ENCODE measurements at places on chromosomes 1 and 21.

- DNase-seq: no peak
Observed at GRCh38 chr1:115089420-115090185, at the start of gene TSPAN2. Gene TSPAN2, minus strand, starts transcription at chr1:115089503. Its CDS starts 71 bp downstream, at chr1:115089432.

GRCh38 chr1:217805792-217806191, 174.6 kb downstream of the SPATA17 start:
- no peak for DNase-seq

- no peak for DNase-seq
Observed at GRCh38 chr21:16572032-16572431, 842.2 kb downstream of the USP25 start.

DNA sequence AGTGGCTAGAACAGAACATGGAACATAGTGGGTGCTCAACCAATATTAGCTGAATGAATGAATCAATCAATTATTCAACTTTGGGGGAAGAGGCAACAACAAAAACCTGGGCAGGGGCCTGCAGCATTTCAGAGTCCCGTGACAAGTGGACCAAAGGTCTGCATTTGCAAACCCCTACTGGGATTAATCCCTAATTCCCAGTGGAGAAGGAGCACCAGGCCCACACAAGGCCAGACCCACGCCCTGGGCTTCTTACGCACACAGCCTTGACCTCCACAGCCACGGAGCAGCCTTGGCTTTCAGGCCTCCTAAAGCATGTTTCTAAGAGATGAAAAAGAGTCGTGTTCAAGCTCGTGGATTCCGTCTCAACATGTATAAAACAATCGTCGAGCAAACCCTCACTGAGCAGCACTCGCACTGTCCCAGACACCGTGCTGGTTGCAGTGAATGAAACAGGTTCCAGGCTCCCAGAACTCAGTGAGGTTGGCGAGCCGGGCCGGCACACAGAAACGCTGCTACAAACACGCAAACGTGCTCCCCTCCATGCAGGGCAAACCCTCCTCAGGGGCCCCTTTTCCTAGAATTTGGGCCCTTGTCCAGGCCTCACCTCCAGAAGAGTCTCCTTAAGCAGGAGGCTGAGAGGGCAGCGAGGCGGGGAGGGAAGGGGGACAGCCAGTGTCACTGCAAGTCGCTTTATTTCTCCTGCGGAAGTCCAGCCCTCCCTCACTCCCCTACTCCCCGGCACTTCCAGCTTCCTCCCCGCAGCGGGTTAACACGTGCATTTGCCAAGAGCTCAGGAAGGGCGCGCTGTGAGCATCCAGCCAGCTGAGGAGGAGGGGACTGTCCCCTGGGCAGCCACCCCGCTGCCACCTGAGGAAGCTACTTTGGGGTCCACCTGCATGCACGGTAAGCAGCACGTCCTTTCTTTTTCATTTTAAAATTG, 556.4 kb downstream of the KIF26B start:
- no peak for DNase-seq

GRCh38 chr1:170537798-170538503, 6.0 kb downstream of the GORAB start:
- DNase-seq: no peak

DNA sequence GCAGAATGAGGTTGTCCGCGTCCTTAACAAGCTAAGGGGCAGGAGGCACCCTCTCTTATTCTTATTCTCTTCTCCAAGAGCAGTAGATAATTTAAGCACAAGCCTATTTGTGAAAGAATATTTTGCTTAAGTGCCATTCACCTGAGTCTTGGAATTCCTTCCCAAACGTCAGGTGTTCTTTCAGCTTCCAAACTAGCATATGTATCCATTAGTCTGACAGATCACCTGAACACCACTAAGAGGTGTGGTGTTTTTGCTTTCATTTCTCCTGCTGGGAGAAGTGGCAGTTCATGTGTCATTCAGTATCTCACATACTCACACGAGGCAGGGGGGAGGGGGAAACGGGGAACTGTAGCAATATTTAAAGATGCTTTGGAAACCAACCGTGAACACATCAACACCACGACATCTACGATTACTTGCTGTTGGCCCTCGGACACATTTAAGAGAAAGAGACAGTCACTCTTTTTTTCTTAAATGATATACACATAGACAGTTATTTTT, 45.5 kb upstream of the RBM15 start:
- no peak for DNase-seq

DNA sequence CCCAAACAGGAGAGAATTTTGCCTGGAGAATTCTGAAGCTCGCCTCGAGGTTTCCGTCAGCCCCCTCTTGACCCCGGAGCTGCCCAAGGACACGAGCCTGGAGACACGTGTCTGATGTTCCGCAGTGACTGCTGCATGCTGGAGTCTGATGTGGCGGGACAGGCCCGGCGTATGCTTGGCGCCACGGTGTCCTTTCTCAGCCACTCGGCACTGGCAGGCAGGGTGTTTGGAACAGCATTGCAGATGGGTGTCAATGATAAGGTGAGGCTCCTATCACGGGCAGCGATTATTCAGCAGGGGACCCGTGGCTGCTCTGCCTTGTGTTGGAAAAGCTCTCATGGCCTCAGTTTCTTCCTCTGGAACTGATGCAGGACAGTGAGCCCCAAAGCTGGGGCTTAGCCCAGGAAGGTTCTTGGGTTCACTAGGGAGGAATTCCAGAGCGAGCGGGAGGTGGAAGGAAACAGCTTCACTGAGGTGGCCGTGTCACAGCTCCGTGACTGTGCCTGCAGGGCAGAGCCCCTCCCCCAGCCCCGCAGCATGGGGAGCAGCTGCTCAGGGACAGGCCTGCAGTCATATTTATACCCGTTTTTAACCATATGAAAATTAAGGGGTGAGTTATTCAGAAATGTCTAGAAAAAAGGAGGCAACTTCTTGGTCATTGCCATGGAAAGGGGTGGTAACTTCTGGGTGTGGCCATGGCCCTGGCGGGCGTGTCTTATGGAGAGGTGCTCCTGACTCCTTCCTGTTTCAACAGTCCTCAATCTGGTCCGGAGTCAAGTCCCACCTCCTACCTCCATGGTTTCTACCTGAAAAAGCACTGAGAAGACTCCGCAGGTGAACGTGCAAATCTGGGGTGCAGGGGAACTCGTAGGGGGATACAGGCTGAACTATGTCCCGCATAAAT, 123.4 kb downstream of the SIK1 start:
- DNase-seq: no peak

- no peak for DNase-seq
Observed at GRCh38 chr1:178238722-178239510, 145.0 kb downstream of the RASAL2 start.

DNA sequence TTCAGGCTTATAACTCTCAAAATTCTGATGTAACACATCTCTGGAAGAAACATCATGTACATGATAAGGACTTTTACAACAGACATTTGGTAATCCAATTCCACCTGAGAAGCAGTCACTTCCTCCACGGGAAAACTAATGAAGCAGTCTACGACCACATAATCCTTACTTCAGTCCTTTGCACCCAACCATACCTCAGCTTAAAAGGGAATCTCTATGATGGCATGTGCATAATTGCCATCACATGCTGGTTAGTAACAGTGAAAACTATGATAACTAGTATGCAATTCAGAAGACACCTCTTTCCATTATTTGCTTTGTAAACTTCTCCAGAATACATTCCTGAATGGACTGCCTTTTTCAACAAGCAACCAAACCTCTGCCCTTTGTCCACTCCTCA, 53.1 kb downstream of the TTC13 start:
- no peak for DNase-seq

- no peak for DNase-seq
Observed at GRCh38 chr21:28828021-28828420, 164.7 kb downstream of the LTN1 start.

DNA sequence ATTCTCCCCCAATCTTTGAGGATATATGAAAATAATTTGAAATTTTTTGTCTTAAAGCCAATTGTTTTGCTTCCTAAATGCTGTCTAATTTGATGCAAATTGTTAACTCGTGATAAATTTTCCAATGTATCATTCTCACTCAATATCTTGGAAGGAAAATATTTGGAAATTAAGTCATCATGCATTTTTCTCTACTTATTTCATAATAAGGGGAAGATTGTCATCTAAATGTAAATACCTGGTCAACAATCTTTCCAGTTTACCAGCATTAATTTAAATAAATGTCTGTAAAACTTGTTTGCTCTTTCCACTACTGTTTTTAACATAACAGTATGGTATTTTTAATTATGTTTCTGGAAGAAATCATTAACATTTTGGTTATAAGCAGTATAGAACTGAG, 78.3 kb upstream of the KCTD3 start:
- DNase-seq: no peak

GRCh38 chr1:89779151-89779940, 41.5 kb upstream of the LRRC8D start:
- no peak for DNase-seq

DNA sequence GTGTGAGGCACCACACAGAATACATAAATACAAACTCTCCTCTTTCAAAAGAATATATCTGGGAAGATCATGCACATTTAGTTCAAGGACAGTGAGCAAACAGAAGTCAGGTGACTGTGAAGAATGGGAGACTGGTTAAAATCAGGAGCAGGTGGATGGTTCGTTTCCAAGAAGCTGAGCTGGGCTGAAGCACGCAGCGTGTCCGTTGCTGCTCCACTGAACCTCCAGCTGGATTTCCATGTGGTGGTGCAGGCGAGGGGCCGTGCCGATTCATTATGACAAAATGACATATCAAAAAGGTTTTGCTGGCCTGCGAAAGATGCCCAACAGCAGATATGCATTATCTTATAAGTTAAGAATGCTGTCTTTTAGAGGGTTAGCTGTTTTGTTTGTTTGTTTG, 66.0 kb downstream of the OLIG1 start:
- DNase-seq: no peak

DNA sequence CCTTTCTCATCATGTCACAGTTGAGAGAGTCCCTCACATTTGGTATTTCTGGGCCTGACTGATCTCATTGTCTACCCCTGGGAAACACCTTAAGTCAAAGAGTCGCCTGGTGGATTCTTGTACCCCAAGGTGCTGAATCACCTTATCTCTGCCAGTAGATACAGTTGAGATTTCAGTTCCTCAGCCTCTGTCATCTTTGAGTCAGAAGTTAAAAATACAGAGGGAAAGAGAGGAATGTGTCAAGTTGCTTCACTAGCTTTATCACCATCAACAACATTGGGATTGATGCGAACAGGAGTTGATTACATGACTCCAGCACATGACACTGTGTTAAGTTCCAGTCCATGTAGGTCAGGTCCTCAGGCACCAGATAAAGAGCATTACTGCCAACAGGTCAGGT, 513.0 kb downstream of the NUF2 start:
- no peak for DNase-seq

DNA sequence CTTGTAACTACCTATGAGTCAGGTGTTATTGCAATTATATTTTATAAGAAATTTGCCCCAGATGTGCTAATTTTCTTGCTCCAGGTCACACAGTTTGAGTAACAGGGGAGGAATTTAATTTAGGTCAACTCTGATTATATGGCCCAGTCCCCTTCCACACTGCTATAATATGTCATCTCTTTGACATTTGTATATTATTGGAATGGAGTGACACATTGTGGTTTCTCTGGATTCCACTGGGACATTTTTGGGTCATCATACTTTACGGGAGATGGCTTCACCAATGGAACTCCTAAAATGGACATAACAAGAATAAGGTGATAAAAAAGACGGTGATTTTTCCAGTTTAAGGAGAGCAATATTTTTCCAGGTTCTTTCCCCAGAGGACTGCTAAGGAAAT, 191.2 kb downstream of the DISC1 start:
- DNase-seq: no peak

DNA sequence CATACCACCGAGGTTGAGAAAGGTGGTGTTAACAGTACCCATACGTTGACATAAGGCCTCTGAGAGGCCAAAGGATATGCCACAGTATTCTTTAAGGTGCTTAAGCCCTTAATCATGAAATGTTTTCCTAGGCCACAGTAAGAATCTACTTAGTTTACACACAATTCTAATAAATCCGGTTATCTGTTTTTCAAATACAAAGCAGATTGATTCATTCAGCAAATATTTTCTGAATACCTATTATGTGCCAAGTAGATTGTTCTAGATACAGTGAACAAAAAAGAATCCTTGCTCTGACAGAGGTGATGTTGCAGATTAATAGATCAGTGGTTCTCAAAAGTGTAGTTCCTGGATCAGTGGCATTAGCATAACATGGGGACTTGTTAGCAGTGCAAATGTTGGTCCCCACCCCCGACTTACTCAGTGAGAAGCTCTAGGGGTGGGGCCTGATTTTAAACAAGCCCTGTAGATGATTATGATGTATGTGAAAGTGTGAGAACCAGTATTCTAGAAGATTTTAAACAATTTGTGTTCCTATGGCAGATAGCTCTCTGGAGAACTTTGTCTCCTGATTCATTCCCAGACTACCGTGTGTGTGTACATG, 61.6 kb downstream of the NFIA start:
- DNase-seq: no peak

DNA sequence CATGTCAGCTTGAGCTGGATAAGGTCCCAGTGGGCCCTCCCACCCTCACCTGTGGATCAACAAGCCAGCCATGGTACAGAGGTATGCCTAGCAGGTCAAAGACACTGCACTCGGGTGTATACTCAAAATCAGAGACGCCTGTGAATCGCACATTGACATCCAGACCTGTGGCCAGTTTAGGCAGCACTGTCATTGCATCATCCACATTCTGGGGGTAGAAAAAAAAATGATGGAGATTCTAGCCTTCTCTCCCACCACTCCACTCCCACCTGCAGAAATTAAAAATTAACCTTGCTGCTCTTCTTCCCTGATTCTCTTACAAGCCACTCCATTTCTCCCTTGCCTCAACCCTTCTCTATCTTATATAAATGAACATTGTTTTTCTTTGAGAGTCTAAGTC, 6.3 kb downstream of the MINDY1 start:
- DNase-seq: no peak
